Neural crest cell (in vitro differentiated cells): ENCODE measurements at places on chromosomes 3 and 15. TPM values are rescaled to one million over a fixed set of nuclear protein-coding genes. Genes with fewer than 3 reads are reported as not detected.

The CCDC33 gene
- total RNA-seq = 15.1 and 15.6 TPM in 2 replicates

DNA sequence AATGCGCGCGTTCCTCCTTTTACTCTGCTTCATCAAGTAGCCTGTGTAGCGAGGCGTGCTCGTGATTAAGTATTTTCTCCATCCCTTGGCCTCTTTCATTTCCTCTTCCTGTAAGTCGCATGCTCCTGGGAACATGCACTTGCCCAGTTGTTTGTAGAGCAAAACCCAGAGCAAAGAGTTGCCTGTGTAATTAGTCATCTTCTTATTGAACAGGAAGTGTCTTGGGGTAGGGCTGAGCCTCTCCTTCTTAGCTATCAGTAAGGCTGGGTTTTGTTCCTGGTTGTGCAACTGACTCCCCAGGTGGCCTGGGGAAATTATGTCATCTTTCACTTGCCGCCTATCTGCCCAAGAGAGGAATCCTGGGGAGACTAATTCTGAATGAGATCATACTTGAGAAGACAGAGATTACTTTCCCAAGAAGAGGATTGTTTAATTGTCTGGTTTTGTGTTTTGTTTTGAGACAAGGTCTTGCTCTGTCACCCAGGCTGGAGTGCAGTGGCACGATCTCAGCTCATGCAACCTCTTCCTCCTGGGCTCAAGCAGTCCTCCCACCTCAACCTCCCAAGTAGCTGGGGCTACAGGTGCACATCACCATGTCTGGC is 14.9 kb downstream of the LIPH start:
- DNase-seq = no peak

GRCh38 chr3:170431054-170431453 is 12.4 kb downstream of the CLDN11 start:
- DNase-seq = no peak

DNA sequence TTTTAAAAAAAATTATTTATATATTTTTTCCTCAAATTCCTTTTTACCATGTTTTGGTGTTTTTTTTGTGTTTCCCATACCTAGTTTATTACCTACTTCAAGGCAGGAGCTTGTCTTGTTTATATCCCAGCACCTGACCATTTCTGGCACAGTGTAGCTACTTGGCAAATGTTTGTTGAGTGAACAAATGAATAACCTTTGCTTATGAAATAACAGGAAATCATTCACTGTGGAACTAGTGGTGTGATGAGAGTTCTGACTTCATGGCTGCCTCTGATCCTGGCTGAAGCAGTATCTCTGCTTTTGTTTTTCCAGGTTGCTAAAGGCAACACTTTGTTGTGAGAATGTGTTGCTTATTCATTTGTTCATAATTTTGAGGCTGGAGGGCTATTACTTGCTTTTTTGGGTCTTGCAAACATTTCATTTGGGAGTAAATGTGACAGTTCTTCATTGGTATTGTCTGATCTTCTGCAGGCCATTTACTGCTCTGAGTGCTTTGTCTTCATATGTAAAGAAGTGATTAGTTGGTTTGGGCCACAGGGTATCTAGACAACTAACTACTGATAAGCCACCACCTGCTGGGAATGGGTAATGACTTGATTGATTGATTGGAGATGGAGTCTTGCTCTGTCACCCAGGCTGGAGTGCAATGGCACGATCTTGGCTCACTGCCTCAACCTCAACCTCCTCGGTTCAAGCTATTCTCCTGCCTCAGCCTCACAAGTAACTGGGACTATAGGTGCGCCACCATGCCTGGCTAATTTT is 5.7 kb downstream of the RAD54L2 start:
- DNase-seq = no peak

- peak; percentile 55 for DNase-seq
These were observed 4.9 kb downstream of the PRRT3 start for GRCh38 chr3:9947025-9947995.

DNA sequence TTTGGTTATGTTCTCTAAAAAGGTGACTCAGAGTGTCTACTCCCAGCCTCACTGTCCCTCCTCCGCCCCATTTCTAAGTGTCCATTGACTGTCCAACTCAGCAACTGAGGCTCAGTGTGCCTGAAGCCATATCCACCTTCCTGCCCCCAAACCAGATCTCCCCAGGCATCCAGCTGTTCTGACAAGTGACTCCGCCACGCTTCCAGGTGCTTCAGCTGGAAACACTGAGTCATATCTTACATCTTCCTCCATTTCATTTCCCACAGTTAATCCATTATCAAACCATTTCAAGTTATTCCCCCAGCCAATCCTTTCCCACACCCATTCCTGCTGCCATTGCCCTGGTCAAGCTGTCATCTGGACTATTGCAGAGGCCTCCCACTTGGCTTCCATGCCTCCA is 17.1 kb downstream of the MAGEF1 start:
- no peak for DNase-seq

- no peak for DNase-seq
These were observed 10.6 kb downstream of the PPM1M start for GRCh38 chr3:52256159-52256558.
